HepG2 (cell line): ENCODE measurements at places on chromosomes 16 and 17. TPM values are rescaled to one million over a fixed set of nuclear protein-coding genes. Genes with fewer than 3 reads are reported as not detected.

GRCh38 chr16:10685709-10686108 lies 9.0 kb downstream of the TEKT5 start:
- H3K27me3 ChIP-seq, result peaks cover 2% of the 10 kb centered on the region; the same call in 1 of the 2 replicates
- H3K36me3 ChIP-seq, result no peaks in the 10 kb centered on the region
- DNase-seq, result no peak
- H3K4me1 ChIP-seq, result peaks cover 41% of the 10 kb centered on the region
- H3K27ac ChIP-seq, result no peak overlapping the region
- H3K4me3 ChIP-seq, result no peak overlapping the region

TPPP3 gene
- total RNA-seq, result 0.20 and 0.44 TPM in 2 replicates

GRCh38 chr16:61002479-61003204 lies 1033.6 kb downstream of the CDH8 start:
- no peaks in the 10 kb centered on the region for H3K27me3 ChIP-seq
- no peaks in the 10 kb centered on the region for H3K4me1 ChIP-seq
- DNase-seq, result no peak
- H3K27ac ChIP-seq, result no peak overlapping the region

- H3K4me3 ChIP-seq, result no peak overlapping the region
- peaks cover 5% of the 10 kb centered on the region; the same call in 1 of the 2 replicates for H3K4me1 ChIP-seq
- no peaks in the 10 kb centered on the region for H3K27me3 ChIP-seq
- no peak overlapping the region for H3K27ac ChIP-seq
These were observed 25.9 kb upstream of the APOH start for GRCh38 chr17:66255112-66255511.

DNA sequence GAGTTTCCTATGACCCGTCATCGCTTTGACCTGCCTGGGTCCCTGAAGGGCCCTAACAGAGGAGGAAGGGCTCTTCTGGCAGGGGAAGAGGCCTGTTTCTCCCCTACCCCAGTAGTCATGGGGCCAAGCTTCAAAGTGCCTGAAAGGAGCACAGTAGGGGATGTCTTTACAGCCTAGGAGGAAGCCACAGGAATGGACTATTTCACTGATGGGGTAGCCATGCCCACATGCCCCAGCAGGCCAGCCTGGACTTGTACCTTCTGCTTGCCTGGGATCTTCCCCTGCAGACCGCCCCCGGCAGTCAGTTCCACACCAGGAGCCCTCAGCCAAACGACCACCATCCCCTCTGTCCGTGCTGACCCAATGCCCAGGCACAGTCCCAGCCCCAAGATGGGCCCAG lies 41.8 kb upstream of the PEMT start:
- H3K36me3 ChIP-seq, result no peaks in the 10 kb centered on the region
- H3K4me1 ChIP-seq, result no peaks in the 10 kb centered on the region
- no peak overlapping the region for H3K27ac ChIP-seq
- H3K27me3 ChIP-seq, result peaks cover 5% of the 10 kb centered on the region; the same call in 2 of the 3 replicates
- DNase-seq, result no peak

DNA sequence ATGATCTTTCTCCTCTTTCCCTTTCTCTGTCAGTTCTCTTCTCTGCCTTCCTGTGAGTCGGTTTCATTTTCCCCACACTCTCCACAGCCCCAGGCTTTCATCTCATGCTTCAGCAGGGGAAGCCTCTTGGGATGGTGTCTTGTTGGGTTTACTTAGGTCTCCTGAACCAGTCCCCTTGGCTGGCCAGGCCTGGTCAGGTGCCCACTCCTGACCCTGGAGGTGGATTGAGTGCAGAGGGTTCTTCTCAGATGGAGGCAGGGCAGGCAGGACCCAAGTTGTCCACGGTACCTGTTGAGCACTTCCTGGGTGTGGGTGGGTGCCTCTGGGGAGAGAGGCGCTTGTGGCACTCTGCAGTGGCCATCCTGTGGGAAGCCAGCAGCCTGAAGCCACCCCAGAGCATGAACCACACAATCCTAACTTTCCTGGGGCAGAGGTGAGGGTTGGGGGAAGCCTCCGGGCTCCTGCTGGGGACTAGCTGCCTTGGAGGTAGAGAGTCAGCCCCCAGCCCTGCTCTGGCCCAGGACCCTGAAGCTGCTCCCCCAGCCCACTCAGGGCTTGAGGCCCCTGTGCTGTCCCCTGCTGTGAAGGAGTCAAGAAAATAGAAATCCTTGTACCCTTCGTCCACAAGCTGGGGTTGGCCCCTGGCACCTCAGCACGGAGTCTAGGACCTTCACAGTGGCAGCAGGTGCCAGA lies 2.0 kb upstream of the RAP1GAP2 start:
- H3K4me1 ChIP-seq, result no peaks in the 10 kb centered on the region
- H3K4me3 ChIP-seq, result no peak overlapping the region
- H3K27me3 ChIP-seq, result peaks cover 7% of the 10 kb centered on the region; the same call in 2 of the 3 replicates
- H3K36me3 ChIP-seq, result no peaks in the 10 kb centered on the region

- peaks cover 23% of the 10 kb centered on the region for H3K4me1 ChIP-seq
- no peak overlapping the region for H3K4me3 ChIP-seq
- H3K36me3 ChIP-seq, result no peaks in the 10 kb centered on the region
- no peaks in the 10 kb centered on the region for H3K27me3 ChIP-seq
- no peak overlapping the region for H3K27ac ChIP-seq
- DNase-seq, result no peak
These were observed 299.7 kb downstream of the SLC39A11 start for GRCh38 chr17:72792771-72793170.

- no peak overlapping the region for H3K4me3 ChIP-seq
- no peaks in the 10 kb centered on the region for H3K4me1 ChIP-seq
- DNase-seq, result no peak
- H3K36me3 ChIP-seq, result peaks cover 29% of the 10 kb centered on the region
- no peak overlapping the region for H3K27ac ChIP-seq
- no peaks in the 10 kb centered on the region for H3K27me3 ChIP-seq
These were observed 158.8 kb downstream of the AATF start for GRCh38 chr17:37107406-37108083.

- no peaks in the 10 kb centered on the region for H3K36me3 ChIP-seq
- H3K4me3 ChIP-seq, result no peak overlapping the region
- DNase-seq, result no peak
- H3K27ac ChIP-seq, result no peak overlapping the region
- no peaks in the 10 kb centered on the region for H3K27me3 ChIP-seq
These were observed 4.0 kb upstream of the CLEC10A start for GRCh38 chr17:7084088-7084487.

DNA sequence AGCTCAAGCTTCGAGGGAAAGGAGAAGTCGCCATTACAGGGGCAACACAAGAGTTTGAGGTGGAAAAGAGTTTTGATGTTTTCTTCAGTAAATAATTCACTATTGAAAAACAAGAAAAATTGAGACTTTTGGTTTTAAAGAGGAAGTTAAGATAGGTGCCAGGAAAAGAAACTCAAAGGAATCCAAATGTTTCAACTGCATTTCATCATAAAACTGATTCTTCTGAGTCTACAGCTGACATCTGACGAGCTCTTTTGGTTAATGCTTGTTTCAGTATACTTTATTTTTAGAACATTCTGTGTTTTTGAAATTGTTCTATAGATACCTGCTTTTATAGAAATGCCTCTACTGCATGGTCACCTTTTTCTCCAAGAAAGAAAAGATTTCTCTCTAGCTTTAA lies 54.0 kb downstream of the ERN1 start:
- peaks cover 15% of the 10 kb centered on the region for H3K36me3 ChIP-seq
- no peaks in the 10 kb centered on the region for H3K27me3 ChIP-seq
- peaks cover 59% of the 10 kb centered on the region for H3K4me1 ChIP-seq
- no peak for DNase-seq
- no peak overlapping the region for H3K4me3 ChIP-seq

GRCh38 chr16:68779891-68780290 lies 42.8 kb downstream of the CDH1 start:
- H3K4me3 ChIP-seq, result no peak overlapping the region
- no peak overlapping the region for H3K27ac ChIP-seq
- no peaks in the 10 kb centered on the region for H3K27me3 ChIP-seq
- no peaks in the 10 kb centered on the region for H3K36me3 ChIP-seq
- DNase-seq, result peak; percentile 30

TBX21 gene
- total RNA-seq, result not detected in 2 replicates

KCNH4 gene
- 0.09 TPM in 1 of 2 replicates, not detected in the other for total RNA-seq

DNA sequence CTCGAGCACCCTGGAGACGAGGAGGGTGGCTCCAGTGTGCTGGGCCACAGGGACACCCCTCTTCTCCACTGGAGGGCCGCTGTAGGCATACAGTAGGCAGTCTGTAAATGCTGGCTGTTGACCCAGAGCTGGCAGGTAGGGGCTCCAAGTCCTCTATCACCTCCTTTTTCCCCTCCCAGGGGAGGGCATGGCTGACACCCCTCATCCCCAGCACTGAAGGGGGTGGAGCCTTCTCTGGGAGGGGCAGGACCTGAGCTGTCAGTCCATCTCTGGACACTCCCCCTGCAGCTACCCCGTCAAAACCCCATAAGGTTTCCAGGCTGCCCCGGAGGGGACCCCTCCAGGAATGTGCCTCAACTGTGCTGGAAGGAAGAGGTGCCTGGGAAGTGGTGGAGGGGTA lies 2.4 kb downstream of the KCNJ12 start:
- no peaks in the 10 kb centered on the region for H3K4me1 ChIP-seq
- no peak overlapping the region for H3K27ac ChIP-seq
- no peaks in the 10 kb centered on the region for H3K36me3 ChIP-seq
- no peak overlapping the region for H3K4me3 ChIP-seq
- DNase-seq, result no peak

TBC1D16 gene
- total RNA-seq, result 24.7 and 24.9 TPM in 2 replicates

DNA sequence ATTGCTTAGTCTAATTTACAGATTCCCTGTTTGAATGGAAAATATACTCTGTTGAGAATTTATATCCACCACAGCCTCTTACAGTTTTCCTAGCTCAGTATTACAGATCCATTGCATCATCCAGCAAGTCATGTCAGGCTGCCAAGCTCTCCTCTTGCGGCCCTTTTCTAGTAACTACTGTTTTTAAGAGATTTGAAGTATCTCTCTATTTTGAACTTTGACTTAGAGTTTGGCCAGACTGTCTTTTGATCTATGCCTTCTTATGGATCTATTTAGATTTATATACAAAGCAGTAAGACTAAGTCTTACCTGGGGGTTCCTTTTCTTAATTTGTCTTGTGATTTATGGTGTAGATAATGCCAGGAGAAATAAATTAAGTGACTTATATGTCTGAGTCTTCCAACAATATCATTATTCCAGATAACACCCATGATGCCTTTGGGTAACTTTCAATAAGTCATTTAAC lies 53.1 kb upstream of the ABCC11 start:
- H3K27me3 ChIP-seq, result no peaks in the 10 kb centered on the region
- H3K27ac ChIP-seq, result no peak overlapping the region
- H3K4me1 ChIP-seq, result no peaks in the 10 kb centered on the region
- no peak overlapping the region for H3K4me3 ChIP-seq

EPX gene
- not detected in 2 replicates for total RNA-seq

- no peak for DNase-seq
- no peak overlapping the region for H3K4me3 ChIP-seq
- H3K27ac ChIP-seq, result no peak overlapping the region
- peaks cover 55% of the 10 kb centered on the region for H3K4me1 ChIP-seq
- H3K36me3 ChIP-seq, result no peaks in the 10 kb centered on the region
These were observed 18.9 kb upstream of the ENPP7 start for GRCh38 chr17:79711715-79712305.

DNA sequence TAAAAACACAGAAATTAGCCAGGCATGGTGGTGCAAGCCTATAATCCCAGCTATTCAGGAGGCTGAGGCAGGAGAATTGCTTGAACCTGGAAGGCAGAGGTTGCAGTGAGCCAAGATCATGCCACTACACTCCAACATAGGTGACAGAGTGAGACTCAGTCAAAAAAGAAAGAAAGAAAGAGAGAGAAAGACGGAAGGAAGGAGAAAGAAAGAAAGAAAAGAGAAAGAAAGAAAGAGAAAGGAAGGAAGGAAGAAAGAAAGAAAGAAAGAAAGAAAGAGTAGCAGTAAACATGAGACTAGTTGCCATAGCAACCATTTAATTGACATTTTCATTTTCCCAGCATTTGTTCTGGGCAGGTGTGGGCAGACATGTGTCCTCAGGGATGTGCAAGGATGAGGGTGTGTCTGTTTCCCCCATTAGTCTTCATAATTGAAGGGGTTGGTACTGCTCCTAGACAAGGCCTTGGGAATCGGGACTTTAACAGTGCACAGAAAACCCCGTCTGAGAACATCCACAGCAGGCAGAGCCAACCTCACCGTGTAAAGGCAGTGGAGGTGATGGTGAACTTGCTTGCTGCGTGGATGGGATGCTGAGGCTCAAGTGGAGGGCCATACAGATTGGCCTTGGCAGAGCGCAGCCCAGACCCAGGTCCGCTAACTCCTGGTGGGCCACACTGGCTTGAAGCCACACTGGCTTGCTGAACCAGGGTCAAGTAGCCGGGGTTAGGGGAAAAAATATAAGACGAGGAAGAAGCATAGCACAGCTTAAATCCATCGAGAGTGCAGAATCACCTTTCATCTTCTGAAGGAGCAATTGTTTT lies 35.2 kb upstream of the KIFC3 start:
- no peak for DNase-seq
- no peak overlapping the region for H3K27ac ChIP-seq
- no peaks in the 10 kb centered on the region for H3K36me3 ChIP-seq
- H3K4me3 ChIP-seq, result no peak overlapping the region

GRCh38 chr16:85571563-85571812 lies 41.6 kb upstream of the GSE1 start:
- H3K27ac ChIP-seq, result peak overlapping the region; percentile 23
- H3K36me3 ChIP-seq, result peaks cover 21% of the 10 kb centered on the region
- no peak for DNase-seq
- no peak overlapping the region for H3K4me3 ChIP-seq
- no peaks in the 10 kb centered on the region for H3K27me3 ChIP-seq

DNA sequence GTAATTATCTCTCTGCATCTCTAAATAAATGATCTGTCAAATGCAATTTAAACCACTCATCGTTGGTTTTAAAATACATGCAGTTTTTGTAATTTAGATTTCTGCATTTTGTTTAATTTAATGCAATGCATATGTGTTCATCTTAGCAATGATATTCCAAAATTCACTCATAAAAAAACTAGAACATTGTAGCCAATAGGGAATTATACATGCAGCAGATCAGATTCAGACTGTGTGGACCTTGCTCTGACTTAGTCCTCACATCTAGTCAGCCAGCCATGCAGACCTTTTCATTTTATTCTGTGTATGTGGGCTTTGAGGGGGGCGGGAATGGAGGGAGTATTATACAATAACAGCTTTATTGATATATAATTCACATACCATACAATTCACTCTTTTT lies 37.3 kb upstream of the SIAH1 start:
- 0 out of 2 replicates have a peak, but pooled peaks cover 1% of the 10 kb centered on the region for H3K27me3 ChIP-seq
- H3K36me3 ChIP-seq, result no peaks in the 10 kb centered on the region
- DNase-seq, result no peak
- no peak overlapping the region for H3K27ac ChIP-seq
- no peaks in the 10 kb centered on the region for H3K4me1 ChIP-seq

PTGES3L gene
- 1.2 and 1.9 TPM in 2 replicates for total RNA-seq

DNA sequence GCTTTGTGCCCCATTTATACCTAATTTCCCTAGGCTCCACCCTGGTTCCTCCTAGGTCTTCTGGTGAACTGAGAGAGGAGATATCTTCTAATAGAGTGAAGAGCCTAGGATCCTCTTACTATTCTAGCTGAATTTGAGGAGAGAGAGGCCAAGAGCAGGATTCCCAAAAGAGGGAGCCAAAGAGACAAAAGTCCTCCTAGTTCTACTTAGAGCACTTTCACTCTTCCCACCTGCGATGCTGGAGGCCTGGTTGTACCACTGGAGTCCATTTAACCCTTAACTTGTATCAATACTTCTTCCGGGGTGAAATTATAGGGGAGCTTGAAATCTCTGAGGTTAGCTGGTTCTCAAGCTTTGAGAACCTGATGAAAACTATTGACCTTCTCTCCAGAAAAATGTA lies 3.4 kb upstream of the SSH2 start:
- H3K27me3 ChIP-seq, result peaks cover 2% of the 10 kb centered on the region; the same call in 1 of the 3 replicates
- peaks cover 27% of the 10 kb centered on the region for H3K4me1 ChIP-seq
- H3K27ac ChIP-seq, result no peak overlapping the region
- DNase-seq, result peak; percentile 52

GRCh38 chr16:31464781-31465260 lies 5.5 kb downstream of the ARMC5 start:
- H3K4me1 ChIP-seq, result peaks cover 13% of the 10 kb centered on the region
- no peak overlapping the region for H3K27ac ChIP-seq
- DNase-seq, result no peak
- no peak overlapping the region for H3K4me3 ChIP-seq
